ENCODE measurements at places on chromosomes 13 and 19. TPM values are rescaled to one million over a fixed set of nuclear protein-coding genes. Genes with fewer than 3 reads are reported as not detected.

Gene F10
- total RNA-seq, result 0.91 TPM

Gene FXYD3
- total RNA-seq, result 0.45 TPM

Gene RNASEH2B
- total RNA-seq, result 61.9 TPM

DNA sequence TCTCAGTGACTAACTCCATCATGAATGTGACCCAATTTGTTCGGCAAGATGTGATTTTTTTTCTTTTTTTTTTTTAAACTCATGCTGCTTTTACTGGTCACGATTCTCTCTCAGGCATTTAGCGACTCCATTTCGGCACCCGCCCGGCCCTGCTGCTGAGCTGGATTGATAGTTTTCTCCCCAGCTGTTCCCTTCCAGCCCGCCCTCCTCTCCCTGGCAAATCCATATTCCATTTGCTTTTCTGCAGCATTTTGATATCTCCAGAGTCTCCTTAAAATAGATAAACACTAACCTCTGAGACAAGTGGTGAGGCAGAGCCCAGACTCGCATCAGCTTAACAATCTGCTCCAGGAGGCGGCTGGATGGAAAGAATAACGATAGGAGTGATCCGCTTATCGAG is 55.5 kb upstream of the KATNAL1 start:
- DNase-seq, result no peak

Data from cerebellum (tissue), 4 donors.